ENCODE measurements at places on chromosomes 5 and 9. TPM values are rescaled to one million over a fixed set of nuclear protein-coding genes. Genes with fewer than 3 reads are reported as not detected.

Gene TAS2R1
- 0.19 TPM for total RNA-seq

GRCh38 chr9:33227008-33227398 lies 13.0 kb upstream of the SPINK4 start:
- no peak for DNase-seq

GRCh38 chr5:4737868-4738267 lies 402.3 kb upstream of the ADAMTS16 start:
- DNase-seq, result no peak

DNA sequence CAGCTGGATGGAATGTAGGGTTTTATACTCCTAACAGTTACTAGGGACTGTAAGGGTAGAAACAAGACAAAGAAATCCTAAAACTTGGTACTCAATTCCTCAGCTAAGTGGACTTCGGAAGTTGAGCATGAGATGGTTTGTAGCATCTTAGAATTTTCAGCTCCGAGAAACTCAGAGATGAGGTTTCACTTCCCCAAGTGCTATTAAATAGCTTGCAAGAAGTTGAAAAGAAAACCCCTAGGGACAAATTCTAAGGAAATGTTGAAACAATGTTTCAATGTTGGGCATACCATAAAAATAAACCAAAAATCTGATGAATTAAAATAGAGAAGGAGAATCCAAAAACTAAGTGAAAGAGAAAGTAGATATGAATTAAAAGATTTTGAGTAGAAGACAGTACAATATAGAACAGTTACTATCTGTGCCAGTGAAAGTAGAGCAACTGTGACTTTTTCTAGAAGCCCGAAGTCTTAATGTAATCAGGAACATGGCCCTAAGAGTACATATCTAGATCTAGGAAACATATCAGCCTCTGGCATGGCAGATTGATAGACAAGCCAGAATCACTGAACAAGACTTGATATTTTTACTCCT lies 308.6 kb upstream of the RGMB start:
- no peak for DNase-seq

- DNase-seq, result no peak
Measured at GRCh38 chr5:178108966-178109365, 4.4 kb upstream of the N4BP3 start.

DNA sequence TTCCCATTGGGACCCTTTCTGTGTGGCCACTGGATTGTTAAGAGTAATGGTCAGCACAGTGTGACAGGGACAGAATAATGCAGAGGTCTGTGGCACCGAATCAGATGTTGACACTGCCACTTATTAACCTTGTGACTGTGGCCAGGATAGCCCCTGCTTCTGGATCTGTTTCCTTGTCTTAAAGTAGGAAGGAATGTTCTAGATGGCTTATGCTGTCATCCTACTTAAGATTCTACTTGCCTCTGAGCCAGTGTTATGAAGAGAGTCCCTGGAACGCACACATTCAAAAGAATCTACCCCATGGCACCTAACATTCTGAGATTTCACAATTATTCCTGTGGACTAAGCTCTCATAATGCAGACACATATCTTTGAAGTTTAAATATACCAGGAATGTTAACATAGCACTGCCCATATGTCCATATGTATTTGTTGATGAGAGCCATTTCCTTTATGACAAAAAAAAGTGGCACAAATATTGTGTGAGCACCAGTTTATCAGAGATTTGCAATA lies 612.7 kb downstream of the TLR4 start:
- no peak for DNase-seq

DNA sequence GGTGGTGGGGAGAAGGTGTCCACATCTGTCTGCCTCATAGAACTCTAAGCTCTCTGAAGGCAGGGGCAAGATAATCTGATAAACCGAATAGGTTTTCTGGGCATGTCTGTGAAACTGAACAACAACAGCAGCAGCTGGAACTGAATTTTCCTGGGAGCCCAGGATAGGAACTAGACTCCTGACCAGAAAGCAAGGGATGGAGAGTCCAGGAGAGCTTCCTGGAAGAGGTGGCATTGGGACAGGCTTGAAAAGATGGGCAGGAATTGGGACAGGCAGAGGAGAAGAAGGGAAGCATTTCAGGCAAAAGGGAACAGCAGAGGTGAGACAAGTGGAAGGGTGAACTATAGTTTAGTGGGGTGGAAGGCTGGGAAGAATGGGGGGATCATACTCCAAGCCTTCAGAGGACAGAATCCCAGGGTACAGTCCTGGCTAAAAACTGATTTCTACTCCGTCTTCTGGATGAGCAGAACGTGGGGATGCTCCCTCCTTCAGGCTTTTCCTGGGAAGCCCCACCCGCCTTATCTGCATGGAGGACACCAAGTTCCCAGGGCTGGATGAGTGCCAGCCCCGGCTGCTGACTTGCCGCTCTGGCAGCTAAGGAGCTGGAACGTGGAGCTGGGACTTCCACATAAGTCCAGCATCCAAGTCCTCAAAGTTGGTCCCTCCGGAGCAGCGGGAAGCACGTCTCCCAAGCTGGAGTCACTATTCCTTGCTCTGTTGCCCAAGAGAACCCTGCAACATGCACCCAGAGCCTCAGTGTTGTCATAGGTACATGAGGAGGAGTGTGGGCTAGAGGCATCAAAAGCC lies 13.9 kb upstream of the KIF12 start:
- DNase-seq, result peak; percentile 61

GRCh38 chr5:180353048-180353979 lies at the start of gene GFPT2:
GFPT2 (minus strand) TSS chr5:180353336; CDS start chr5:180353217, 119 bp downstream.
- DNase-seq, result no peak

Measured in HFFc6 (cell line).